Stimulated activated CD4-positive, alpha-beta T cell treated with anti-CD3 and anti-CD28 coated beads, Interleukin-1b, Interleukin-23, amount 100 ng/mL, for 4 hours (primary cell): ENCODE measurements at places on chromosomes 7 and 10.

- no peak for DNase-seq
These were observed 54.7 kb downstream of the ARHGAP22 start for GRCh38 chr10:48550071-48550691.

DNA sequence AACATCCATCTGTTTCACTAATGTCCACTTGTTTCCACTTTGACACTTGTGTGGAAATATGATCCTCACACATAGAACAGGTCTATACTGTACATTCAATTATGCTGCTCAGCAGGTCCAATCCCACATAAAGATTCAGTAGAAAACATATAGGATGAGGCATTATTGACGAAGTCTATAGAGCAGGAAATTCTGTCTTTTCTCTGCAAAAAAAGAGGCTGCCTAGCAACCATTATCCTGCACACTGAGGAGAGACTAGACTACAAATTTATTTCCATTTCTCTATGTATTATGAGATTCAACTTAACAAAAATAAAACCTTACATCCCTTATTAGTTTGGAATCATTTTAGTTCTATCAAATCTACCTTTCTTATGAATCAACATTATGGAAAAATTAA, 204.6 kb upstream of the POM121L12 start:
- DNase-seq, result no peak

- no peak for DNase-seq
These were observed 691.7 kb downstream of the GRID1 start for GRCh38 chr10:85674851-85675250.

- no peak for DNase-seq
These were observed 501.1 kb downstream of the TNS3 start for GRCh38 chr7:47080816-47081215.

DNA sequence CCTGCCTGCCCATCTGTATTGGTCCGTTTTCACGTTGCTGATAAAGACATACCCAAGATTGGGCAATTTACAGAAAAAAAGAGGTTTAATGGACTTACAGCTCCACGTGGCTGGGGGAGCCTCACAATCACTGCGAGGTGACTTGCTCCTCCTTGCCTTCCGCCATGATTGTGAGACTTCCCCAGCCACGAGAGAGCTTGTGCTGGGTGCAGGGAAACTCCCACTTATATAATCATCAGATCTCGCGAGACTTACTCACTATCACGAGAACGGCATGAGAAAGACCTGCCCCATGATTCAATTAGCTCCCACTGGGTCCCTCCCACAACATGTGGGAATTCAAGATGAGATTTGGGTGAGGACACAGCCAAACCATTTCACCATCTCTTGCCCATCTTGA, 111.8 kb downstream of the MYL10 start:
- no peak for DNase-seq

- DNase-seq, result no peak
These were observed 148.4 kb downstream of the RNF133 start for GRCh38 chr7:122550545-122550944.

DNA sequence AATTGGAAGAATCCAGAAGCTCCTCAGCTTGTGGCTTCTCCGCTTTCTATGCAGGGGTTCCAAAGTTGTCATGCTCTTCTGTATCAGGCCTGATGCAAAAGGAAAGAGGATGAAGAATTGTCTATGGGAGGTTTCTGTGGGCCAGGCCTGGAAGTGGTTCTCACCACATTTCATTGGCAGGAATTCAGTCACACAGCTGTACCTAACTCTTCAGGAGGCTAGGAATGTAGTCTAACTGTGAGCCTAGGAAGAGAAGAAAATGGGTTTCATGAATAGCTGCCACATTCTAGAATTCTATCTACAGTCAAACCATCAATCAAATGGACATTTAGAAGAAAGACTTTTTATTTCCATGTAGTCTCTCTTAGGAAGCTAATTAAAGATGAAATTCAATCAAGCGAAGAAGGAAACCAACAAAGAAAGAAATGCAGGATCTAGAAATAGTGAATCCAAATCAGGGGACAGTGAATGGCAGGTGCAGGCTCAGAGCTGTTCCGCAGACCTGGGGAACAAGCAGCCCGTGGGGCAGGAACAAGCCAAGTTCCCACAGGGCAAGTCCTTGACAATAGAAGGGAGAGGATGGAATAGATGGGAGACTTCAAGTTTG, 25.4 kb upstream of the USP6NL start:
- no peak for DNase-seq

DNA sequence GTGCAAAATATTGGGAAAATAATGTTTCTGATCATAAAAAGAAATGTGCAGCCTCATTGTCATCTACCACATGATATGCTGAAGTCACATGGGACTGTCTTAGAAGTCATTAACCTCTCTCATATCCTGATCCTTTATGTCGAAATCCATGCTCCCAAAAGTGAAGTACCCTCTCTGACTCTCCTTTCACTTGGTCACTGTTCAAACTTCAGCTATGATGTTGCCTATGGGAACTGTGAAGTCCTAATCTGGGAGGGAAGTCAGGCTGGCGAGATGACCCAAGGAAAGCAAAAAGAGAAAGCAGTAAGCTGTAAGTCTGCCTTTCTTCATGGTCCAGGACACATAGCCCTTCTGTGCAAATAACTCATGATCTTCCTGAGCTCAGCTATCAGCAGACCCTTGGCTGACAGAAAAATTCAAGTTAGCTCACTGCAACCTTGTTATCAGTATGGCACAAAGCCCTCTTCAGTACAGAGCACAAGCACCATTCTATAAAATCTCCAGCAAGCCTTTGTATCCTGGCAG, 29.5 kb downstream of the WASL start:
- no peak for DNase-seq

DNA sequence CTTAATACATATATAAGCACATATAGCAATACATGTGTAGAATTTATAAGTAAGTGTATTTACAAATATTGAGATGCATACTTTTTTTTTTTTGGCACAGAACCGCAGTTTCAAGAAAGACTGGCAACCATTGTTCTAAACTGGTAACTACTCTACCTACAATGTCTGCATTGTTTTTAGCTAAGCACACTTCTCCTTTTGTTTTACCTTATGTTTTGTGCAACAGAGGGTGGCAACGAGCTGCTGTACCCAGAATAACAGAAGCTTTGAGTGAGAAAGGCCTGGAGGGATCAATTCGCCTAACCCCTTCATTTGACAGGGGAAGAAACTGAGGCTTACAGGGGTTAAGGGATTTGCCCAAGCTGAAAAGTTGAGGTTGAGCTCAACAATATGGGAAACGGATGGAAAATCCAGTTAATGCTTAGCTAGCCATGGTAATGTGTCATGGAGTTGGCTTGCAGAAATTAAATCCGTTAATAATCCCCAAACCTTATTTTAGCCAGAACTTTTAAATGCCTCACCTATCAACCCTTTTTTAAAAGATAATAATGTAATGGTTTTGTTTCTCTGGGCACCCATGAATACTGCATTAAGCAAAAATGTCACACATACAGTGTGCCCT, 25.5 kb downstream of the FZD1 start:
- DNase-seq, result no peak

GRCh38 chr10:87734987-87735827, 75.5 kb downstream of the PAPSS2 start:
- DNase-seq, result no peak

DNA sequence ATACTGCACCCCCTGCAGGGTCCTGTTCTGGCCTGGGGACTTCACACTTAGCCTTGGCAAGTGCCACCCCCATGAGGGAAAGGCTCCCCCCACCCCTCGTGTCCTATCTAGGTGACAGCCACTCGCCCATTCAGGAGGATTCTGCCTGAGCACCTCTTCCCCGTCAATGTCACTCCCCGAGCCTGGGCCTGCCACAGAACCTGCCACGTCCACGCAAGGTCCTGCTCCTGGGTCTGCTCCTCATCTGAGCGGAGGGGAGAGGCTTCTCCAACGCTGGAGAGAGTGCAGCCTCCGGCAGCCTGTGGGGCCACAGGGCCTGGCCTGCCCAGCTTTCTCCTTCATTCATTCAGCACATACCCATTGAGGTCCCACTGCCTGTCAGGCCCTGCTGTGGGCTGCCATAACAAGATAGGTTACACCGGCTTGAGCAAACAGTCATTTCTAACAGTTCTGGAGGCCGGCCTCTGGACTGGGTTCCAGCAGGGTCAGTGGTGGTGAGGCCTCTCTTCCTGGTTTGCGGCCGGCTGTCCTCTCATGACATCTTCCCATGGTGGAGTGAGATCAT, 92.0 kb upstream of the RET start:
- DNase-seq, result no peak

- no peak for DNase-seq
These were observed 13.1 kb downstream of the UBE3C start for GRCh38 chr7:157151626-157152339.

DNA sequence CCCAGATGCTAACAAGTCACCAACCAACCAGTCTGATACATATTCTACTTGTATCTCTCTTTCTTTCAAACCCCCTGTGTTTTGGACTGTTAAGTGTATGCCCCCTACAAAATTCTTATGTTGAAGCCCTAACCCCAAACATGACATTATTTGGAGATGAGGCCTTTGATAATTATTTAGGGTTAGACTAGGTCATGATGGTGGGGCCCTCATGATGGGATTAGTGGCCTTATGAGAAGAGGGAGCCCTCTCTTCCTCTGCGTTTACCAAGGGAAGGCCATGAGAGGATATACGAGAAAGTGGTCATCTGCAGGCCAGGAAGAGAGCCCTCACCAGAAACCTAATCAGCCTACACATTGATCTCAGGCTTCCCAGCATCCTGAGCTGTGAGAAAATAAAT, 2.5 kb downstream of the RAPGEF5 start:
- DNase-seq, result no peak

- DNase-seq, result no peak
These were observed at the start of gene INHBA for GRCh38 chr7:41702635-41703371. INHBA (minus strand) TSS chr7:41703090; CDS start chr7:41700374, 2,716 bp downstream.

DNA sequence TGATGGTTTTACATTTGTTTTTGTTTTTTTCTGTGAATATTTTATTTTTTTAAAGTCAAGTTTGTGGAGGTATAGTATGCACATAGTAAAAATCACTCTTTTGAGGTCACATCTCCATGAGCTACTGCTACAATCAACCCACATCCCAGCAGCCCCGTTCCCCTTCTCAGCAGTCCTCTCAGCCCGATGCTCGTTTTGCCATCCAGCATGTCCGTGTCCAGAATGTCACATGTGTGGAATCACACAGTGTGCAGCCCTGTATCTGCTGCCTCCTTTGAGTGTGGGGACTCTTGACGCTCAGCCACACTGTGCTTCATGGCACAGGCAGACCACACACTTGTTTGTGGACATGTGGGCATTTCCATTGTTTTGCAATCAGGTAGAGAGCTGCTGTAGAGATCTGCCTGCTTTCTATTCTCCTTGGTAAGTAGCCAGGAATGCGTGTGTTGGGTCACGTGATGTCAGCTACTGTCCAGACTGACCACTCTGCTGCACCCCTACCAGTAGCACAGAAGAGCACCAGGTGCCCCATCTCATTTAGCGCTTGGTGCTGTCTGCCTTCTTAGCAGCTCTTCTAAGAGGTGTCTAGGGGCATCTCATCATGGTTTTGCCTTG, 71.6 kb upstream of the CAMK2B start:
- DNase-seq, result no peak

- DNase-seq, result no peak
These were observed 284.7 kb upstream of the HGF start for GRCh38 chr7:82054544-82054943.
